ENCODE measurements at places on chromosomes 12 and 14.

- DNase-seq: no peak
Measured at GRCh38 chr12:132214891-132215290, 70.6 kb downstream of the NOC4L start.

DNA sequence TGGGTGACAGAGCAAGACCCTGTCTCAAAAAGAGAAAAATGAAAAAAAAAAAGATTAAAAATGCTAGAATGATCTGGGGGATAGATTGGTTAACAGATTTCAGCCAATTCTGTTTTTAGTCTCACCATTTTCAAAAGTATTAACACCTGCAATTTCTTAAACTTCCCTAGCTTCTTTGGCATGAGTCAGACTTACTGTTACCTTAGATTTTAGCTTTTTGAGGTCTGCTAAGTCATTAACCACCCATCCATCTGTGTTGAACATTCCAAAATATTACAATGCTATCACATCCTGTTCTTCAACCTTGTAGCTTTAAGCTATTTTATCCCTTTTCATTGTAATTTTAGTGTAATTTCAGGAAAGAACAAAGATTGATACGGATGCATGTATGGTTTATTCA, 59.3 kb downstream of the PPP1R13B start:
- no peak for DNase-seq

DNA sequence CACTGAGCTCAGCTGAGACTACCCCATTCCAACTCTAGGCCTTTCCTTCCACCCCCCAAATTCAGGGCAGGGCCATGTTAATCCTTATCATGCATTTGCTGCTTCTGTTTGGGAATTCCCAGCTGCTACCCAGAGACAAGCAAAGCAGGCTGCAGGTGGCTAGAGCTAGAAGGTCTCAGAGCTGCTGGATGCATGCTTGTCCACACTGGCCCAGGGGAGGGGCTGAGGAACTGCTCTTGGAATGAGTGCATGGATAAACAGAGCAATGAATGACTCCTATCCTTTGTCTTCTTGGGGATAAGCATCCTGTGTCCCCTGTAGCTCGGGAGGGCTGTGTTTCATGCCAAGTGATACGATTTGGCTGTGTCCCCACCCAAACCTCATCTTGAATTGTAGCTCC, 136.8 kb upstream of the NOS1 start:
- no peak for DNase-seq

GRCh38 chr12:84638811-84639368, 273.7 kb downstream of the SLC6A15 start:
- no peak for DNase-seq

- no peak for DNase-seq
Measured at GRCh38 chr14:91889477-91890211, 22.3 kb upstream of the TC2N start.

GRCh38 chr14:89352976-89353765, 63.9 kb downstream of the FOXN3 start:
- no peak for DNase-seq

DNA sequence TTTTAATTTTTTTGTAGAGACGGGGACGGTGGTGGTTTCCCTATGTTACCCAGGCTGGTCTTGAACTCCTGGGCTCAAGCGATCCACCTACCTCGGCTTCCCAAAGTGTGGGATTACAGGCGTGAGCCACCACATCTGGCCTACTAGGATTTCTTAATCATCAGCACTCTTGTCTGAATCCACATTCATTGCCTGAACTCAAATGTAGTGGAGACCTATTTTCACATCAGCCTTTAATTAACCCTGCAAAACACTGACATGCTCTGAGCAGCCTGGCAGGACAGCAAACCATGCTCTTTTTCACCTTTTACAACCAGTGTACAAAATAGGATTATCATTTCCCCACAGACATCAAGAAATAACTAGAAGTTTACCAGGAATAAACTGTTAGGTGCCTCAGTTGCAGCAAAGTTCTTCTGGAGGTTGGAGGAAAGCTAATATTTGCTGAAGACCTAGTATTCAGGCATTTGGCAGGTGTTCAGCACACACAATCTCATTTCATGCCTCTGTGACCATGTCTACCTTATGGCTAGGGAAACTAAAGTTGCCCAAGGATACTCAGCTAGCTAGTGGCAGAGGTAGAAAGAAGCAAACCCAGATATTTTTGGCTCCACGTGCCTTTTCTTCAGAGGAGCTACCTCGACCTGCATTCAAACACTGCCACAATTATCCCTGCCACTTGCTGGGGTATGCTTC, 37.7 kb downstream of the CFL2 start:
- peak; percentile 50 for DNase-seq

DNA sequence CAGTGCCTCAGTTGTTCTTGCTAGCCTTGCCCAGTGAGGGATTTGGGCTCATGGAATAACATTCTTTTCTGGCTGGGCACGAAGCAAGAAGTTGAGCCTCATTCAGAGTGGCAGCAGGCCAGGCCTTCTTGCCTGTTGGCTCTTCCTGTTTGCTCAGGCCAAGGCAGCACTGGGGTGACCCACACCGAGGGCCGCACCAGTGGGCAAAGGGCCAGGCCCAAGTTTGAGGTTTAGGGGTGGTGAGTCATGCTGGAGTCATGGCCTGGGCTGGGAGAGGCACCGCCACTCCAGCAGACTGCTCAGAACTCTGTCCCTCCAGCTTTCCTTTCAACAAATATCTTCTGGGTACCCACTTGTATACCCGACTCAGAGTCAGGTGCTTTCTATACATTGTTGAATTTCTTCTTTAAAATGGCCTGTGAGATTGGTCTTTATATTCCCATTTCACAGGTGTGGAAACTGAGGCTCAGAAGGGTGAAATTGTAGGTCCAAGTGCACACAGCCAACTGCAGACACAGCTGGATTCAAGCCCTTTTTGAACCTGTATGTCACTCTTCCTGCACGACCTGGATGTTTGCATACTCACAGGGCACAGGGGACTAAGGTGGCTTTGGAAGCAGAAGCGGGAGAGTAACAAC, 279.4 kb downstream of the FOXN3 start:
- no peak for DNase-seq

DNA sequence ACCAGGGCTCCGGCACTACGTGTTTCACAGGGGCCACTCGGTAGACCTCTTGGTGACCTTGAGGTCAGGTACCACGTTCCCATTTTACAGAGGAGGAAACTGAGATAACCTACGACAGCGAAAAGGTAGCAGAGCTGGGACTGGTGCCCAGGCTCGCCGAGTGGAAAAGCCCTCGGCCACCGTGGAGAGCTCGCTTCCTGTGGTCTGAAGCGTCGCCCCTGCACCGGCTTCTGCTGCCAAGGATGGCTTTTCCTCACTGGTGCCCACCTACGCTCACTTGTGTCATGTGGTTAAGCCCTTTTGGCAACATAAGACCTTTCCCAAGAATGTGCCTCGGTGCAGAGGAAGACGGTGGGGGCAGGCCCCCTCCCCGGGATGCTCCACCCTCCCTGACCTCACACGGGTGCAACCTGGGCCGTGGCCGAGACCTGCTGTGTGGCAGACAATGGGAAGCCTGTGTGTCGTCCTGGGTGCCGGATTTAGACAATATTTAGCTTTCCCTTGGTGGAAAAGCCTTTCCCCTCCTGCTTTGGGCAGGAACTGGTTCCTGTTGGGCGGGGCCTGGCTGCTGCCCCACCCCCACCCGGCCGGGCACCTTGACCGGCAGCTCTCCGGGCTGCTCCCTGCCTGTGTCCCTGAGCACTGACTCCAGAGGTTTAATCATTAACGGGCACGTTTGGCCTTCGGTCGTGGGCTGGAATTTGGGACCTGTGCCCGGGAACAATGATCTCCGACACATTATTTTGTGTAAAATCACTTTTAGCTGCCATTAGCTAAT, 32.4 kb upstream of the PPP1R13B start:
- no peak for DNase-seq

DNA sequence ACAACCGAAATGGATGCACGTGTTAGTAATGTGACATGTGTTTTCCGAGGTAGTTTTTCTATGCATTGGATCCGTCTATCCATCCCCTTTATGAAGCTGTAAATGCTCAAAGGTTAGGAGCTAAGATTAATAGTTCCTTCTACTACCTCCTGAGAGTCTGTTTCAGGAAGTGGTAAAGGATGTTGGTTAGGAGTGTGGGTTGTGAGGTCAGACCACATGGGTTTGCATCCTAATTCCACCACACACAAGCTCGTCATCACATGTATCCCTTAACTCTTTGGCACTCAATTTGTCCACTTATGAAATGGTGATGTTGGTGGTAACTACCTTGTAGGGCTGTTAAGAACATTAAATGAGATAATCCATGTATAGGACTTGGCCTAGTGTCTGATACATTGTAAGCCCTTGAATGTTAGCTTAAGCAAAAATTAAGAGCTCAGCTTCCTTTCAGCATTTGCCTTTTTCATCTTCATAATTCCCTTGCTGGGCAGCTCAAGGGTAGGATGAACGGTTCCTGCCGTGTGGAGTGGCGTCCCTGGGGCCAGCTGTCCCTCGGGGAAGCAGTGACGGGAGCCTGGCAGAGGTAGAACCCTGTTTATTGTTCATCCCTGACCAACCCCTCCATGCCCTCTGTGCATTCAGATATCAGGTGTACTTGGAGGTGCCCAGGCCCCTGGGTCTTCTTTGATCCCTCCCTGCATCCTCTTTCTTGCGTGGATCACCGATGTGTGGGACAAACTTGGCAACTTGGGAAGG, 52.3 kb downstream of the TSPAN9 start:
- DNase-seq: no peak

DNA sequence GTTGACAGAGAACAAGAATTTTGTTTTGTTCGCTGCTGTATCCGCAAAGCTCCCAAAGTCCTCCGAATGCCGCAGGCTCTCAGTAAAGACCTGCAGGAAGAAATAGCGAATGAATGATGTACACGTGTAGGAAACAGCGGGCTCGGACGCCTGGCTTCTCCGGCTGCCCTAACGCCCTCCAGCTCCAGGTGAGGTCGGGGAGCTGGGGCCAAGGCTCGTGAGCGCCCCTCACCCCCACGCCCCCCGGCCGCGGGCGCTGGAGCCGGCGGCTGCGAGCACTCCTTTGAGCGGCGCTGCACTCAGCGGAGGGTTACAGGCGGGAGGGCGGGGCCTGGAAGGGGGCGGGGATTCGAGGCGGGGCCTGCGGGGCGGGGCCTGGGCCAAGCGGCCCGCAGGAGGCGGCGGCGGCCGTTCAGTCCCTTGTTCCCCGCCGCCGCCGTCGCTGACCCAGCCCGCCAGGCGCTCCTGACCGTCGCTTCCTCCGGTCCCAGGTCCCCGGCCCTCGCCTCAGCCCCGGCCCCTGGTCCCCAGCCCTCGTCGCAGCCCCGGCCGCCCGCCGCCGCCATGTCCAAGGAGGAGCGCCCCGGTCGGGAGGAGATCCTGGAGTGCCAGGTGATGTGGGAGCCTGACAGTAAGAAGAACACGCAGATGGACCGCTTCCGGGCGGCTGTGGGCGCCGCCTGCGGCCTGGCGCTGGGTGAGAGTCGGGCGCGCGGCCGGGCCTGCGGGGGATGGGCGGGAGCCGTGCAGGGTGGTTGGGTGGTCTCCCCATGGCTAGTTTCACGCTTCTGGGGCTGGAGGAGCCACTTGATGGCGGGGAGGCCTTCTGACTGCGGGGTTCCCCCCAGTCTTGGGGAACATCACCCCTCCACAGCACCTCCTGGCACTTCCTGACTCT, at the start of gene AACS:
AACS (plus strand) TSS at position 415 of the 898 bp plus-strand sequence; CDS start at position 565, 150 bp downstream.
- no peak for DNase-seq

GRCh38 chr14:53004976-53005375, 54.1 kb upstream of the FERMT2 start:
- no peak for DNase-seq

- DNase-seq: no peak
Measured at GRCh38 chr14:33120341-33120740, 181.7 kb downstream of the NPAS3 start.

DNA sequence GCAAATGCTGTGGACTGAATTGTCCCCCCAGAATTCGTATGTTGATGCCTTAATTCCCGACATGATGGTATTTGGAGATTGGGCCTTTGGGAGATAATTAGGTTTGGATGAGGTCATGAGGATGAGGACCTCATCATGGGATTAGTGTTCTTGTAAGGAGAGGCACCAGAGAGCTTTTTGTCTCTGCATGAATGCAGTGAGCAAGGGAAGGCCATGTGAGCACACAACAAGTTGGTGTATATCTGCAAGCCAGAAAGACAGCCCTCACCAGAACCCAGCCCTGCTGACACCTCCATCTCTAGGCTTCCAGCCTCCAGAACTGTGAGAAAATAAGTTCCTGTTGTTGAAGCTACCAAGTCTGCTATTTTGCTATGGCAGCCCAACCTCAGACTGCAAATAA, 51.9 kb upstream of the SMCO2 start:
- no peak for DNase-seq

- no peak for DNase-seq
Measured at GRCh38 chr14:95043732-95044462, 113.4 kb downstream of the DICER1 start.

GRCh38 chr12:97316321-97316720, 146.3 kb upstream of the RMST start:
- DNase-seq: no peak

DNA sequence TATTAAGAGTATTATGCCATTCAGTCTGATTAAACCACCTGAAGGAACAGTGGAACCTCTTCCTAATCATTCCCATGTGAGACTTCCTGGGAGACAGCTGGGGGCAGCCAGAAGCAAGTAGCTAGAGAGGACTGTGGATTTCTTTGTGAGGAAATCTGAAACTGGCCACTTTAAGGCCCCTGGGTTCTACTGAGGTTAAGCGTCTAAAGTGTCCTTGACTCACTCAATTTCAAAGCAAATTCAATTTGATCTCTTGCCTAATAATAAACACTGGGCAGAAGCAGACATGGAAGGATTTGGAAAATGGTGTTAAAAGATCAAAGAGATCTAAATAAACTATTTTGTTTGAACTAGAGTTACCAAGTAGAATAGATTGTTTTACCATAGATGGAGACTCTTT, 909.9 kb downstream of the NRXN3 start:
- no peak for DNase-seq

GRCh38 chr14:83071888-83072501, 1538.3 kb upstream of the SEL1L start:
- no peak for DNase-seq

GRCh38 chr12:4270831-4271716, 2.5 kb upstream of the CCND2 start:
- no peak for DNase-seq

DNA sequence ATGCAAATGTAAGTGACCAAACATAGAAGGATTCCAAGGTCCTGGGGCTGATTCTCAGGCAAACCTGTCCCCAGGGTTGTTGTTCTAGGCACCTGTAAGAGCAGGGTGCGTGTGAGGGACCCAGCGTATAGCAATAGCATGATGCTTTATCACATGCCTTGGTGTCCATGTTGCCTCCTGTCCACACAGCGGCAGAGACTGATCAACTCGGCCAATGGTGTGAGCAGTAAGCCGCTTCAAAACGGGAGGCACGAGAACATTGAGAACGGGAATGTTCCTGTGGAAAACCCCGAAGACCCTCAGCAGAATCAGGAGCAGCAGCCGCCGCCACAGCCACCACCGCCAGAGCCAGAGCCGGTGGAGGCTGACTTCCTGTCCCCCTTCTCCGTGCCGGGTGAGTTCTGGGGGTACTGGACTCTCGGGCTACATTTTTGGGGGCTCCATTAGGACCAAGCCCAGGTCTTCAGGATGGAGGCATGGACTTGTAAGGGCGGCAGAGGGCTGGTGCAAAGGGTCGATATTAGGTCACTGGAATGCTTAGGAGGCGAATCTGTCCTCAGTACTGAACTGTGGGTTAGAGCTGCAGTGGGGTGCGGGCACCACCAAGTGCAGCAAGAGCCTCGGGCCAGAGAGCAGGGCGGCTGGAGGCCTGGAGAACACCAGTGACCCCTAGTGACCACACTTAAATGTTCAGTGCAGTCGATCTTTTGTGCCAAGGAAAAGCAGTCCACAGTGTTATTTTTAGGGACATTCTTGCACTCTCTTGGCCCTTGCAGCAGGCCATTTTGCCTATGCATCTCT, 57.2 kb upstream of the RIN3 start:
- DNase-seq: peak; percentile 49
